ENCODE measurements at places on chromosomes 16 and 17. TPM values are rescaled to one million over a fixed set of nuclear protein-coding genes. Genes with fewer than 3 reads are reported as not detected.

The KRTAP16-1 gene
- not detected for total RNA-seq

The TLCD2 gene
- total RNA-seq = 0.14 TPM

The MOSMO gene
- total RNA-seq = 13.6 TPM

The SNAI3 gene
- 3.3 TPM for total RNA-seq

The HOXB4 gene
- 3.6 TPM for total RNA-seq

Data from activated CD4-positive, alpha-beta T cell treated with anti-CD3 and anti-CD28 coated beads, Interleukin-2, amount 10 ng/mL, durations not matched to agents 24 days and 14 days (primary cell).